ENCODE measurements at places on chromosomes 4 and X.

DNA sequence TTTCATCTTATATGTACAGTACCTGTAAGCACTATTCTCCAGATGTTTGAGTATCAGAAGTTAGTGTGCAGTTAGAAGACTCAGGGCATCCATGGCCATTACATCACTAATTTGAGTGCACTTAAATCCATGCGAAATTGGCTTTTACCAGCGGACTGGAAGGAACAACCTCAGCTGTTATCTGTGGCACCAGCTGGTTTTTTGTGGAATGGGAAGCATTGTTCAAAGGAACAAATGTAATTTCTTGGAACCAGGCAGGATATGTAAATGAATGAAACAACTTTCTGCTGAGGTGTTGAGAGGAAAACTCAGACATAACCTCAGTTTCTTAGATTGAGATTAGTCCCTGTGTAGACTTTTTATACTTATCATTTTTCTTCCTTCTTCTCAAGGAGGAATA is 60.2 kb downstream of the PDGFRA start:
- no peak for DNase-seq

DNA sequence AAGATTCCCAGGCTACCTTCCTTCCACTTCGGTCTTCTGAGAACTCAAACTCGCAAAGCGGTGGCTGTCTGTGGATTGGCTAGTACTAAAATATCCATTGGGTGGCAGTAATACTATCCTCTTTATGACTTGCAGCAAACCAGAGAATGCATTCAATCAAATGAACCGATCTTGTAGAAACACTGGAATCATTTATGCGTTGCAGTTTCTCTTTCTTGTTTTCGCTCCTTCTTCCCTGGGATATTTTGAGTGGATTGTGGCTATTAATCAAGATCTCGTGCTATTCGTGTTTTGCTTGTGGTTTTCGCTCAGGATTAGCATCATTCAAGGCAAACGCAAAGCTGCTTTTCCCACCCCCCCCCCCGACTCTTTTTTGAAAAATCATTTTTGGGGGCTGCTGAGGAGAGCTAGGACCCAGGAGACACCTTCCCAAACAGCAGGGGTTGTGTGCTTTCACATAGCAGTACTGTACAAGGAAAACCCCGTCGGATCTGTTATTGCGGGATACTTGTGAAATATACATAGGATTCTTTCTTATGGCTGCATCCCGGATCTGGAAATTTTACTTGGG is at the start of gene IL1RAPL1:
IL1RAPL1 (plus strand) TSS at position 466 of the 571 bp plus-strand sequence.
- DNase-seq = no peak

DNA sequence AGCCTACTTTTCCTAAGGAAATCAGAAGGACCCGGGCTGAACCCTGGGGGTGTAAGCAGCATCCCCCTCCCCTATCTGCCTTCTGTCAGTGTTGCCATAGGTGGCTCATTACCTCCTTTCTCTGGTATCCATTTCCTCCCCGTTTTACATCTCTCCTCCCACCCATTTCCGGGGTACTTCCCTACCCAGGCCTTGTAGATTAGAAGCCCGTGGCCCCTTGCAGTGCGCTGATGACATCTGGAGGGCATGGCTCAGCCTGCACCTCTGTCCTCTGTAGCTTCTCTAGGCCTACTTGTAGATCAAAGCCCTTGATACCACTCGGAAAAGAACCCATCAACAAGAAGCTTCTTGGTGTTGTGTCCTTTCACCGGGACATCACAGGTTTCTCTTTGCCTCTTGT is 71.8 kb downstream of the NBDY start:
- no peak for DNase-seq

DNA sequence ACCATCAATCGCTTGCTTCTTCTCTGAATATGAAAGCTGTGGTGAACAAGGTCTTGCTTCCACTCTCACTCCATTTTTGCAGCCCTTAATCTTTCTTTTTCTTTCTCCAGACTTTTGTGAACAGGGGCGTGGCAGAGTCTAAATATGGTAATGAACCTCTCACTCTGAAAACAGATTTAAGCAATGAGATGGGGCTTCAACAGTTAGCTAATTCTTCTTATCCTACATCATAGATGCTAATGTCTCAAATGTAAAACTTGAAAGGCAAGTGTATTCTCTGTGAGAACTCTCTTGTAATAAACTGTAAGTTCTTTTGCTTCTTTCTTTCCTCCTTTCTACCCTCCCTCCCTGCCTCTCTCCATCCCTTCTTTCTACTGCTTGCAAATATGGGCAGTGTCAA is 106.5 kb upstream of the ANK2 start:
- no peak for DNase-seq

- DNase-seq = no peak
These were observed 37.2 kb downstream of the LRP2BP start for GRCh38 chr4:185358514-185358913.

- DNase-seq = no peak
These were observed 79.1 kb upstream of the INPP4B start for GRCh38 chr4:142925161-142925560.

DNA sequence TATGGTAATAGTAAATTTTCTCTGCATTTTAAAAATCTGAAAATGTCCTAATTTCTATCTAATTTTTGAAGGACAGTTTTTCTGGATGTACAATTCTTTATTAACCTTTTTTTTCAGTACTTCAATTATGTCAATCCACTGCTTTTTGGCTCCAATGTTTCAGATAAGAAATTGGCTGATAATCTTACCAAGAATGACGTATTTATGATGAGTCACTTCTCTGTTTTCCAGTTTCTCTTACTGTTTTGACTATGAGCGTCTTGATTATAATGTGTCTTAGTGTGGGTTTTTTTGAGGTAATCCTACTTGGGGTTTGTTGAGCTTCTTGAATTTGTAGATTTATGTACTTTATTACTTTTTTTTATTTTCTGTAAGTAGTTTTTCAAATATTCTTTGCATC is 47.2 kb downstream of the UGT2B11 start:
- no peak for DNase-seq

- no peak for DNase-seq
These were observed 9.2 kb downstream of the IRAK1 start for GRCh38 chrX:154010330-154011087.

DNA sequence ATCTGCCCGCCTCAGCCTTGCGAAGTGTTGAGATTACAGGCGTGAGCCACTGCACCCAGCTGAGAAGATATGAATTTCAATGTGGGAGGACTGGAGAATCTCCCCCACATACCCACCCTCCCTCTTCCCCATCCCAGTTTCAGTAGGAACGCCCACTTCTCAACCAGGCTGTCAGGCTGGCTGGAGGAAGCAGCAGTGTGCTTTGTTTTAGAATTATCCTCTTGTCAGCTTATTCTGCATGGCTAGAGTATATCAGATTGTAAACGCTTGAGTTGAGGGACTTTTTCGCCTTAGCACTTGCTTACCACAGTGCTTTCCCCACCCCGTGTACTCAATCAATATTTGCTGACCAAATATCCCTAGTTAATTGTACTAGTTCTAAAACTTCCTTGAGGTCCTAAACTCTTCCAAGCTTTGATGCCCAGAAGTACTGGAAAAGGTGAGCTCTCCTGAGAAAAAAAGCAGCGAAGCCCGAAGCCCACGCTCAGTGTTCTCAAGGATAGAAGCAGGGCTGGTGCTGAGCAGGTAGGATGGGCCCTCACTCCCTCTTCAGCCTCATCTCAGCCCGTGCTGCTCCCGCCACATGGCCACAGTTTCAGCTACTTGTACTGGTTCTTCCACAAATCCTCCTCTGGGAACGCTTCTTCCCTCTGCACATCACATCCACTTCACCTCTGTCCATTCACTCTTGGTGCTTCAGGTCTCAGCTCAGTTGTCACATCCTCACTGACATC is 7.3 kb upstream of the ARHGAP10 start:
- DNase-seq = no peak

- no peak for DNase-seq
These were observed 75.4 kb downstream of the TMEM131L start for GRCh38 chr4:153541456-153542096.

DNA sequence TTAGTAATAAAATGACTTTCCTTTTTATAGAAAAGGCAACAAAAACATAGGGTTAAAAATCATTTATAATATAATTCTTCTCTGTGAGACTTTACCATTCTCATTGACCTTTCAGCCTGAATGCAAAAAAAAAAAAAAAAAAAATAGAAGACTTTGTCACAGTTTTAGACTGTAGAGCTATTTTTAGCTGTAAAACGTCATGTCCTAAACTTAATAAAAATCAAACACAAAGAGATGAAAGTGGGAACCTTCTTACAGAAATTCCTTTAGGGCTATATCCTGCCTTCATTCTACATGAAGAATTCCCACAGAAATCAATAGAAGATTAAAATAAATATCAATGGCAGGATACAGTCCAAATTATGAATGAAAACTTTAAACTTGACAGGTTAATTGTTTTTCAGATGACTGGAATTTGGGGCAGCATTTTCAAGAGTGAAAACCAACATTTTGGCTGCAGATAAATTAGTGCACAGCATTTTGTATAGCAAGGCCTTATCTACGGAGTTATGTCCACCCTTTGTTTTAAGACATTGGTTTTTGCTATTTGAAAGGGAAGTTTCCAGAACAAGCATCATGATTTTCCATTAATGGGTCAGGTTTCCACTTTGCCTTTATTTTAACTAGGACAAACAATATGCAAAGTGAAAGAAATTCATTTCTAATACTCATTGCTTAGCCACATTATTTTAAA is 219.5 kb downstream of the SPCS3 start:
- DNase-seq = no peak

DNA sequence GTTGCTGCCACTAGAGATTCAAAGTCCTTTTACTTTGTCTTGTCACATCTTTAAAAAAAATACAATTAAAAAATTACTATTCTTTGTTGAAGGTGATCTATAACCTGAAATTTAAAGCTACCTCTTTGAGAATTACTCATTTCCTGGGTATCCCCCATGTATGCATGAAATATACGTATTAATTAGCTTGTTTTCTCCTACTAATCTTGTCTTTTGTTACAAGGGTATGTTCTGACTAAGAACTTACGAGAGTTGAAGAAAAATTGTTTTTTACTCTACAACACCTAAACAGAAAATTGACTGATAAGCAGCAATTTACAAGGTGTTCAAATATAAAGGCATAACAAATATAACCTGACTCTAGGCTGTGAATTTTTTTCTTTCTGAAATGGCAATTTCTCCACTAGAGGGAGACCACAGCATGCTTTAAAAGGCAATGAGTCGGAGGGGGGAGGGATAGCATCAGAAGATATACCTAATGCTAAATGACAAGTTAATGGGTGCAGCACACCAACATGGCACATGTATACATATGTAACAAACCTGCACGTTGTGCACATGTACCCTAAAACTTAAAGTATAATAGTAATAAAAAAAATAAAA is 249.6 kb downstream of the OPHN1 start:
- DNase-seq = no peak

DNA sequence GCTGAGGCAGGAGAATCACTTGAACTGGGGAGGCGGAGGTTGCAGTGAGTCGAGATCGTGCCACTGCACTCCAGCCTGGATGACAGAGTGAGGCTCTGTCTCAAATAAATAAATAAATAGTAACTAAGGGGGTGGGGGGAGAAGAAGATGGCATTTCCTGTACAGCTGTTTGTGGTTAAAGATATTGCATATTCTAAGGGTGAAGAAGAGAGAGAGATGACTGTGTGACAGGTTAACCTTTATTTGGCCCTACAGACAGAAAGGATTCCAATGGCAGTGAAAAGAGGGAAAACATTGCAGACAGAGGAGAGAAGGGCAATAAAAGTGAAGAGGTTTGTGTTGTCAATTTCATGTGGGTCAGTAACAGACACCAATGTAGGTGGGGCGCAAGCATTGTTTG is 9.4 kb downstream of the TASL start:
- no peak for DNase-seq

DNA sequence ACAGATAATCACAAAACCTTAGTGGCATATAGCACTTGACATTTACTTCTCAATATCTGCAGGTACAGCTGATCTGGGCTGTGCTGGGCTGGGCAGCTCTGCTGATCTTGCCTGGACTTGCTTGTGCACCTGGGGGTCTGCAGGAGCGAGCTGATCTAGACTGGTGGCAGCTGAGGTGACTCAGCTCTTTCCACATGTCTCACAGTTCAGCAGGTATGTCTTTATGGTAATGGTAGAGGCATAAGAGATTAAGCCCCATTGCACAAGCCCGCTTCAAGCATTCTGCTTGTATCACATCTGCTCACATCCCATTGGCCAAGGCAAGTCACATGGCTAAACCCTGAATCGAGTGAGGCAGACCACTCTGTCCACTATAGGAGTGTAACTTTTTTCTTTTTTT is 506.7 kb downstream of the BCOR start:
- no peak for DNase-seq

GRCh38 chr4:2961421-2961810 is 1.8 kb downstream of the NOP14 start:
- DNase-seq = no peak

GRCh38 chrX:152656087-152656486 is 18.4 kb downstream of the GABRQ start:
- no peak for DNase-seq

GRCh38 chrX:119236623-119237561 is 807 bp downstream of the PGRMC1 start:
- DNase-seq = peak; percentile 28

- no peak for DNase-seq
These were observed 56.3 kb downstream of the SHROOM2 start for GRCh38 chrX:9842541-9842940.

- DNase-seq = no peak
These were observed 78.0 kb downstream of the DMD start for GRCh38 chrX:33133320-33133719.

All from glutamatergic neuron (in vitro differentiated cells).